ENCODE measurements at places on chromosomes 7 and 10.

- no peak for DNase-seq
Observed at GRCh38 chr7:20301311-20301939, 29.3 kb upstream of the ITGB8 start.

GRCh38 chr7:154183482-154183881 lies 131.3 kb downstream of the DPP6 start:
- no peak for DNase-seq

- no peak for DNase-seq
Observed at GRCh38 chr7:17342756-17343155, 44.3 kb downstream of the AHR start.

GRCh38 chr10:122328676-122329075 lies 45.8 kb upstream of the PLEKHA1 start:
- no peak for DNase-seq

GRCh38 chr10:92505044-92505443 lies 68.8 kb downstream of the IDE start:
- no peak for DNase-seq

- no peak for DNase-seq
Observed at GRCh38 chr7:77309714-77310220, 106.4 kb downstream of the GSAP start.

- DNase-seq, result no peak
Observed at GRCh38 chr7:118609207-118609606, 384.7 kb downstream of the ANKRD7 start.

- no peak for DNase-seq
Observed at GRCh38 chr10:6469661-6470060, 110.4 kb downstream of the PRKCQ start.

- DNase-seq, result no peak
Observed at GRCh38 chr7:130927564-130927963, 193.6 kb upstream of the KLF14 start.

DNA sequence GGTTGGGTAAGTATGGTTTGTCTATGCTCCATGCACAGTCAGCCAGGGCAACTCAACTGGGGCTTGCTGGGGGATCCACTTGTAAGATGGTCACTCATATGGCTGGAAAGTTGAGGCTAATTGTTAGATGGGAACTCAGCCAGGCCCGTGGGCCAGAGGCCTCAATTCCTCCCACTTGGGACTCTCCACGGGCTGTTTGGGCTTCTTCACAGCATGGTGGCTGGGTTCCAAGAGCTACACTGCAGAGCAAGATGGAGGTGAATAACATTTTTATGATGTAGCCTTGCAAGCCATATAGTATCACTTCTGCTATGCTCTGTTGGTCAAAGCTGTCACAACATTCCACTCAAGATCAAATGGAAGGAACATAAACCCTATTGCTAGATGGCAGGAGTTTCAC lies 39.2 kb downstream of the ELMO1 start:
- no peak for DNase-seq

DNA sequence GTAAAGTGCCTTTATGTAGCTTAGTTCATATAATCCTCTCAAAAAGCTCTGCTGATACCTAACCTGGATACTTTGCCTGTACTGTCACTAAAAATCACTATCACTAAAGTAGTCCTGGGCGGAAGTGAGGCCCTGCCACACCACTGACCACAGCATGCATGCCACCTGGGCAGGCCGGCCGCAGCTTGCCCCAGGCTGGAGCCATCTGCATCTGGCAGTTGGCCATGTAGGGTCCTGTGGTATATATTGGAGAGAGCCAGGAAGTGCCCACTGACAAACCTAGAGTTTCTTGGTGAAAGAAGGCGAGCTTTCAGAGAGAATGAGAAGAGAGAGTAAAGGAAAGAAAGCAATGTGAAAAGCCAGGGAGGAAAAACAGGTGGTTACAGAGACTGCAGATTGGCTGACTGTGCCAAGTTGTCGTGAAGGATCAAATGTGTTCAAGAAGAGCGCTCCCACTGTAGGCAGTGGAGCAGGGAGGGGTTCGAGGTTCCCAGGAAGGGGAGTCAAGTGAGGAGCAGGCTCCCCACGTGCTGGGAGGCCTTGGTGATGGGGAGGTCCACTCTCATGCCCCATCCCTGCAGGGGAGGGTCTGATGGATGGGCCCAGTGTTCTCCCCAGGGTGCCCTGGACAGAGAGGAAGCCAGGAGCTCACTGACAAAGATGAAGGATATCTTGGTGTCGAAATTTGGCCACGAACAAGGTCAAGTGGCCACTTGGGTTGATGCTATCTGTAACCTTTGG lies 13.6 kb downstream of the LOXL4 start:
- no peak for DNase-seq

- no peak for DNase-seq
Observed at GRCh38 chr7:2773608-2774007, 70.5 kb downstream of the GNA12 start.

DNA sequence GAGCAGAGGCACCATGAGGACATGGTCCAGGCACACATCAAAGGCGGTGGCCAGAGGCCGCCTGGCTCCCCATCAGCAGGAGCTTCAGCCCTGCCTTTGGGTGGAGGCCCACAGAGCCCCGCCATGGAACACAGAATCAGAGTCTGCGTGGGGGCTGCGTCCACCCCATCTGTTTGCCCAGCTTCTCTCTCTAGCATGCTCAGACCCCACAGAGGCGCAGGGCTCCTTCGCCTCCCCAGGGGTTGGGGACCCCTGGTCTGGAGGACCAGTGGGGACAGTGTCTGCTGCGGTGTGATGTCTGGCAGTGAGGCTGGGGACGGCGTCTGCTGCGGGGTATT lies 321.9 kb downstream of the PTPRN2 start:
- DNase-seq, result no peak

- peak; percentile 84 for DNase-seq
Observed at GRCh38 chr10:6269953-6270867, 67.5 kb downstream of the PFKFB3 start.

GRCh38 chr7:39294022-39294421 lies 272.2 kb upstream of the YAE1 start:
- DNase-seq, result no peak

GRCh38 chr7:33079763-33080690 lies 17.5 kb upstream of the NT5C3A start:
- DNase-seq, result no peak

- DNase-seq, result no peak
Observed at GRCh38 chr10:48418189-48418788, 111.8 kb downstream of the MAPK8 start.

Measured in activated T-cell treated with anti-CD3 and anti-CD28 coated beads, Interleukin-2, amount 50 U/mL, for 48 hours (primary cell).